Anterior cingulate cortex (tissue), 58 donors: ENCODE measurements at places on chromosomes 13 and 19.

GRCh38 chr19:28834996-28835395 lies 378.0 kb downstream of the UQCRFS1 start:
- no peak for DNase-seq

DNA sequence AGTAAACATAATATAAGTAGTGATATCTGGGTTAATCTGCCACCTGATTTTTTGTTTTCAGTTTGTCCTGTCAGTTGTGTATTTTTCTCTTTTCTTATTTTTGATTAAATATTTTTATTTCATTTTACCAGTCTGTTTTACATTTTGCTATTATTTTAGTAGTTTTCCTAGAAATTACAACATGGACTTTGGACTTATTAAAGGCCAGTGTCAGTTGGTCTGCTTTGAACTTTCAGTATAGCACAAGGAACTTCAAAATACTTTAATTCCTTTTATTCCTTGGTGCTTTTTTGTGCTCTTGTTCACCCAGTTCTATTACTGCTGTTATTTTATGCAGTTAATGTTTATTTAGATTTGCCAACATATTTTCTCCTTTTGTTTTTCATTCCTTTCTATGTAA lies 149.6 kb downstream of the PDS5B start:
- DNase-seq = no peak

DNA sequence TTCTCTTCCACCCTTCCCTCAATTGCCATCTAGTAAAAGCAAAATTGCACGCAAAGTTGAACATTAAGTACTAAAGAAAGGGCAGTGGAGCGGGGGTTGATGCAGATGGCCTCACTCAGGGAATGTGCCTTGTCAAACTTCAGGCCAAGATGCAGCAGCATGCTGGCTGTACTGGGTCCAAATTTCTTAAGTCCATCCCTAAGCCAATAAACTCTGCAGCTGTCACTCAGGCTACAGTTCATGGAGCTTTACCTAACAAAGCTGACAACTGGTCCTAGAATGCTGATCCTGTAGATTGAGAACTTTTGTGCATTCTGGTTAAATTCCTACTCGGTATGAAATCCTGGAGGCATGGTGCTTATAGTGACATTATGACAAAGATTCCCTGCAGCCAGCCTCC lies 88.4 kb downstream of the FOXO1 start:
- no peak for DNase-seq

DNA sequence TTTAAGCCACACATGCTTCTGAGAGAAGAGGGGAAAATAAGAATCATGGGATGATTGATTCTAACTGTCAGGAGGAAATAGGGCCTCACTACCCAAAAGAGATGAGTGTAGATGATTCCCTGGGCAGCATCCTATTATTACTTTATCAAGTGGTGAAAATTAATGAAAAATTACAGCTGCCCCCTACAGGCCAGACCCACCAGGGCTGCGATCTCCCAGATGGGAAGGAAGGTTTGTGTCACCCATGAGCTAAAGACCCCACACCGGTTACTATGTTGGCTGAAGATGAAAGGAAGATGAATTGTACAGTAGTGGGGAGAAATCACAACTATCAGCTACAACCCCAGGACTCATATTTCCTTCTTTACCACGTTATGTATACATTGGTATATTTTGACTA lies 49.5 kb downstream of the RFC3 start:
- DNase-seq = no peak

GRCh38 chr13:102233566-102234208 lies 168.2 kb downstream of the FGF14 start:
- no peak for DNase-seq
